ENCODE measurements at places on chromosomes 7 and 10. TPM values are rescaled to one million over a fixed set of nuclear protein-coding genes. Genes with fewer than 3 reads are reported as not detected.

The SPDYE2B gene
- total RNA-seq = not detected

The MACROH2A2 gene
- 6.2 TPM for total RNA-seq

GRCh38 chr10:3935933-3936359, 150.9 kb upstream of the KLF6 start:
- H3K4me3 ChIP-seq = peak overlapping the region; percentile 67
- no peak for DNase-seq

The MAD1L1 gene
- total RNA-seq = 63.8 TPM

- H3K4me3 ChIP-seq = no peak within 1 kb of the TSS
- no peak for DNase-seq
- no peaks in the 10 kb centered on the region for H3K27me3 ChIP-seq
- no peaks in the 10 kb centered on the region for H3K4me1 ChIP-seq
- H3K27ac ChIP-seq = no peak within 1 kb of the TSS
Observed at GRCh38 chr7:13989126-13989948, at the start of gene ETV1. TSS of gene ETV1 (minus strand) at chr7:13989666. CDS start at chr7:13989052, 614 bp downstream.

The NEBL gene
- total RNA-seq = 0.09 TPM

The HMX2 gene
- total RNA-seq = 1.1 TPM

GRCh38 chr7:55432939-55433784, 68.0 kb downstream of the LANCL2 start:
- no peaks in the 10 kb centered on the region for H3K36me3 ChIP-seq
- peak; percentile 22 for DNase-seq
- no peaks in the 10 kb centered on the region for H3K27me3 ChIP-seq
- peaks cover 24% of the 10 kb centered on the region for H3K4me1 ChIP-seq

GRCh38 chr7:90995996-90996395, 268.2 kb upstream of the FZD1 start:
- no peaks in the 10 kb centered on the region for H3K36me3 ChIP-seq
- H3K4me1 ChIP-seq = no peaks in the 10 kb centered on the region
- no peak overlapping the region for H3K4me3 ChIP-seq
- DNase-seq = no peak
- peaks cover 8% of the 10 kb centered on the region for H3K27me3 ChIP-seq
- no peak overlapping the region for H3K27ac ChIP-seq

GRCh38 chr10:63887600-63888370, 366.6 kb downstream of the REEP3 start:
- no peaks in the 10 kb centered on the region for H3K36me3 ChIP-seq
- no peak for DNase-seq
- H3K27me3 ChIP-seq = peaks cover 6% of the 10 kb centered on the region
- no peak overlapping the region for H3K4me3 ChIP-seq

The C7orf33 gene
- not detected for total RNA-seq

GRCh38 chr7:132869166-132869861, 212.6 kb downstream of the CHCHD3 start:
- H3K27ac ChIP-seq = no peak overlapping the region
- no peak for DNase-seq
- no peaks in the 10 kb centered on the region for H3K27me3 ChIP-seq
- peaks cover 5% of the 10 kb centered on the region for H3K36me3 ChIP-seq
- H3K4me1 ChIP-seq = peaks cover 16% of the 10 kb centered on the region

The LIPK gene
- not detected for total RNA-seq

The ATAD1 gene
- 54.2 TPM for total RNA-seq

The GJD4 gene
- not detected for total RNA-seq

DNA sequence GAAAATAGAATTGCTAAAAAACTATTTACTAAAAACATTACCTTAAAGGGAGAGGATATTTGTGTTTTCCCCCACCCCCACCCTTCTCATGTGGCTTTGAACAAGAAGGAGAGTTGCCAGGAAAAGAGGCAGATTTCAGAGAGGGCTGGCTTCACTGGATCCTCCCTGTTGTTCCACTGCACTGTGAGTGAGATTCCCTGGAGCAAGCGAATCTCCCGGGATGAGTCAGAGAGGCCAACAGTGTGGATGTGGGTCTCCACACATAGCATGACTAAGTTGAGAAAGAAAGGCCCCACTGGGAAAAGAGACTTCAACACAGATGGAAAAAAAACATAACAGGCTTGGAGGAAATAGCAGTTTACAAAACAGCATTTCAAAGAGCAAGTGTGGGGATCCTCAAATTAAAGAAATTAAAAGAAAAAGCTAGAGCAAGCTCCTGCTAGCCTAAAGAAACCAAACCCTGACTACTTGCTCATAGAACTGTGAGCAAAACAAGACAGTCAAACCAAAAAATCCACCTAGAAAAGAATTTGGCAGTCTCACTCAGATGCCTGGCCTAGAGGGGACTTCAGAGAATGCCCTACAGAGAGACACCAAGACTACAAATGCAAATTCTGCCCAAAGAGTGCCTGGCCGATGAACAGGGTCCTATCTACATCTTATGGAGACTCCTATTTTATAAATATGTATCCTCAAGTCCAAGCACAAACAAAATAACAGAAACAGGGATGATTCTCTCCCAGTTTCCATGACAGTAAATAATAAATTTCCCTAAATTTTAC, 3.4 kb downstream of the CAV1 start:
- H3K36me3 ChIP-seq = no peaks in the 10 kb centered on the region
- H3K4me1 ChIP-seq = peaks cover 29% of the 10 kb centered on the region
- no peak for DNase-seq
- H3K27me3 ChIP-seq = peaks cover 77% of the 10 kb centered on the region

GRCh38 chr7:35991511-35992232, 161.4 kb upstream of the EEPD1 start:
- H3K4me1 ChIP-seq = peaks cover 22% of the 10 kb centered on the region
- no peaks in the 10 kb centered on the region for H3K36me3 ChIP-seq
- H3K27me3 ChIP-seq = no peaks in the 10 kb centered on the region
- peak; percentile 12 for DNase-seq
- no peak overlapping the region for H3K4me3 ChIP-seq
- H3K27ac ChIP-seq = no peak overlapping the region

DNA sequence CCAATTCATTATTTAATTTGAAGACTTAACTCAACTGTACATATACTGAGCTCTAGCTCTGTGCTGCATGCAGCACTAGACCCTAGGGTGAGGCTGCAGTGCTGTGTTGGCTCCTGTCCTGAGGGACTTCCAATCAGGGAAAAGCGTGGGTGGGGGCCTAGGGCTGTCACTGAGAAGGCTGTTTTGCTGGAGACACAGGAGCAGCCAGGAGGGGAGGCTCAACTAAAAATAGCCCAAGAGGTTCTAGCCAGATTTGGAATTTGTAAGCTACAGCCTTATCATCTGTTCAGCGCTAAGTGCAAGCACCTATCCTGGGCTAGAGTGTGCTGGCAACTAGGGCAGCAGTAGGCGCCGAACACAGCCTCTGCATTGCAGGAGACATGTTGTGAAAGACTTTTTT, 121.1 kb downstream of the VWC2 start:
- H3K4me1 ChIP-seq = no peaks in the 10 kb centered on the region
- no peaks in the 10 kb centered on the region for H3K36me3 ChIP-seq
- no peak overlapping the region for H3K27ac ChIP-seq
- no peak overlapping the region for H3K4me3 ChIP-seq
- DNase-seq = no peak

The FMC1 gene
- total RNA-seq = 15.9 TPM

GRCh38 chr7:66869660-66870450, 51.2 kb upstream of the TMEM248 start:
- H3K4me1 ChIP-seq = peaks cover 18% of the 10 kb centered on the region
- H3K4me3 ChIP-seq = peak overlapping the region; percentile 32
- DNase-seq = no peak
- H3K27ac ChIP-seq = no peak overlapping the region
- H3K27me3 ChIP-seq = no peaks in the 10 kb centered on the region

The MUC12 gene
- total RNA-seq = not detected

DNA sequence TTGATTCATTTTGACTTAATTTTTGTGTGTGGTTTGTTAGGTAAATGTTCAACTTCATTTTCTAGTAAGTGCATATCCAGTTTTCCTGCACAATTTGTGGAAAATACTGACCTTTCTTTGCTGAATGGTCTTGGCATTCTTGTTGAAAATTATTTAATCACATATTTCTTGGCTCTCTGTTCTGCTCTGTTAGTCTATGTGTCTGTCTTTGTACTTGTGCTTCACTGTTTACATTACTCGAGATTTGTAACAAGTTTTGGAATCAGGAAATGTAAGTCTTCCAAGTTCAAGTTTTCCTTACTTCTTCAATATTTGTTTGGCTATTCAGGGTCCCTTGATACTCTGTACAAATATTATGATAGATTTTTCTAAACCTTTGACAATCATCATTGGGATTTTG, 838.2 kb upstream of the POM121L12 start:
- no peak overlapping the region for H3K4me3 ChIP-seq
- no peak overlapping the region for H3K27ac ChIP-seq
- no peaks in the 10 kb centered on the region for H3K36me3 ChIP-seq
- DNase-seq = no peak
- H3K4me1 ChIP-seq = no peaks in the 10 kb centered on the region
- H3K27me3 ChIP-seq = no peaks in the 10 kb centered on the region

GRCh38 chr7:118153551-118154177, 30.3 kb upstream of the LSM8 start:
- no peaks in the 10 kb centered on the region for H3K4me1 ChIP-seq
- peak; percentile 29 for DNase-seq
- H3K4me3 ChIP-seq = no peak overlapping the region
- H3K27ac ChIP-seq = no peak overlapping the region
- peaks cover 33% of the 10 kb centered on the region for H3K27me3 ChIP-seq
- peaks cover 2% of the 10 kb centered on the region for H3K36me3 ChIP-seq

GRCh38 chr10:5041471-5042023, 37.9 kb upstream of the AKR1C2 start:
- no peak overlapping the region for H3K4me3 ChIP-seq
- no peaks in the 10 kb centered on the region for H3K36me3 ChIP-seq
- no peak overlapping the region for H3K27ac ChIP-seq
- peaks cover 15% of the 10 kb centered on the region for H3K27me3 ChIP-seq
- no peaks in the 10 kb centered on the region for H3K4me1 ChIP-seq

- peaks cover 26% of the 10 kb centered on the region for H3K27me3 ChIP-seq
- no peak overlapping the region for H3K27ac ChIP-seq
- H3K36me3 ChIP-seq = no peaks in the 10 kb centered on the region
- no peak for DNase-seq
Observed at GRCh38 chr10:132022241-132022640, 40.5 kb upstream of the BNIP3 start.

The INHBA gene
- total RNA-seq = 0.05 TPM

The CCSER2 gene
- 99.1 TPM for total RNA-seq

The GARIN1A gene
- 2.6 TPM for total RNA-seq

DNA sequence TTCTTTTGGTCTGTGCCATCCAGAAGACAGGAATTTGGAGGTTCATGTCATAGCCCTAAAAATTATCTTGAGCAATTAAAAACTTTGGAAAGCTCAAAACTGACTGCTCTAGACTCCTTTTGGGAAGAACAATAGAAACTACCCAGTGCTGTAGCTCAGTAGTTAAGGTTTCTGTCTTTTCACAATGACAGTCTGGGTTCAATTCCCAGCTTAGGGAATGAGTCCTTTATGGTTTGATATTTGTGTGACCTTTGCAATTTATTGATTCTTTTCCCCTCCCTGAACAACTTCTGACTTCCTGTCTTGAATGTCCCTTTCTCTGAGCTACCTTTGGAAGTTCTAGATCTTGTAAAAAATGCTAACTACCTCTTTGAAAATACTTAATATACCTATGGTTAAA, 603.3 kb upstream of the IGFBP3 start:
- H3K4me3 ChIP-seq = no peak overlapping the region
- no peaks in the 10 kb centered on the region for H3K4me1 ChIP-seq
- H3K27ac ChIP-seq = no peak overlapping the region
- H3K36me3 ChIP-seq = no peaks in the 10 kb centered on the region

The DRGX gene
- total RNA-seq = not detected

The SPAM1 gene
- total RNA-seq = not detected

GRCh38 chr7:17844022-17844421, 96.3 kb downstream of the SNX13 start:
- no peak overlapping the region for H3K4me3 ChIP-seq
- H3K27ac ChIP-seq = peak overlapping the region; percentile 42
- no peak for DNase-seq
- peaks cover 17% of the 10 kb centered on the region for H3K4me1 ChIP-seq
- peaks cover 7% of the 10 kb centered on the region for H3K36me3 ChIP-seq

DNA sequence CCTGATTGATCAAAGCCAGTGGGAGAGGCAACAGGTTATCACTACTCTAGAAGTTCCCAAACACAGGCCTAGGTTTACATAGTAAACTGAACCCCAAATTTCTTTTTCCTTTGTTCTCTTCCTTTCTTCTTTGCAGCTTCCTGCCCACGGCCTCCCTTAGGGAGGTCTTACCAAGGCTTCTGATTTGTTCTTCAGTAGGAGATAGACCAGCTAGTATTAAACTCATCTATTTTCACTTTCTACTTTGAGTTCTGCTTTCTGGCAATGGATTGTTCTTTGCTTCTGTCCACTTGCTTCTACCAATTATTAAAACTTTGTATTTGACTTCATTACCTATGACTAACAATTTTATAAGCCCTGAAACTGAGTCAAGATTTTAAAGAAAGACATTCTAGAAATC, 251.2 kb upstream of the FZD1 start:
- H3K27me3 ChIP-seq = no peaks in the 10 kb centered on the region
- no peak for DNase-seq
- no peaks in the 10 kb centered on the region for H3K4me1 ChIP-seq
- no peak overlapping the region for H3K4me3 ChIP-seq
- H3K36me3 ChIP-seq = no peaks in the 10 kb centered on the region
- no peak overlapping the region for H3K27ac ChIP-seq

DNA sequence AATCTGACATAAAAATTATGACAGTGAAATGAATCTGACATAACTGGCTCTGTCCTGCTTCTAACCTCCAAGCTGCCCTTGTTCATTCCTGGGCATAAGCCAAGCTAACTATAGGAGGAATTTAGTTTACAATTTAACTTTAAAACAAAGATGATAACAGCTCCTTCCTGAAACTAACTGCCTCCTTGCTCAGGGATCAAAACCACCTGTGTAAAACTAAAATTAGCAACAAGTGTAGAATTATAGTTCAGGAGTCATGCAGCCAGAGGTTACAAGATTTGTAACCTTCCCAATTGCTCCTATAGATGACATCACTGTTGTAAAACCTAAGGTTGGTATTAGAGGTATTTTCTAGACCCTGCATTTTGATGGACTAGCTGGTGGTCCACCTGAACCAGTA, 256.4 kb upstream of the POM121L12 start:
- no peak for DNase-seq
- no peak overlapping the region for H3K4me3 ChIP-seq
